SW 1271 (cell line): ENCODE measurements at places on chromosomes 5 and 9.

GRCh38 chr5:113264046-113264445, 170.7 kb downstream of the TSSK1B start:
- DNase-seq: no peak

- no peak for DNase-seq
Observed at GRCh38 chr9:12464910-12465512, 228.2 kb upstream of the TYRP1 start.

GRCh38 chr9:77827104-77827784, 179.1 kb upstream of the GNA14 start:
- no peak for DNase-seq

GRCh38 chr5:171783051-171783450, 2.6 kb upstream of the SMIM23 start:
- no peak for DNase-seq

GRCh38 chr5:93122446-93122845, 458.6 kb downstream of the NR2F1-AS1 start:
- DNase-seq: no peak
